Fibroblast of the aortic adventitia (primary cell): ENCODE measurements at places on chromosomes 12 and 14. TPM values are rescaled to one million over a fixed set of nuclear protein-coding genes. Genes with fewer than 3 reads are reported as not detected.
A peak's percentile ranks its signal among the peaks of the same experiment; 100 is the strongest.

- no peak for DNase-seq
These were observed 23.8 kb upstream of the SMCO2 start for GRCh38 chr12:27422697-27423096.

DNA sequence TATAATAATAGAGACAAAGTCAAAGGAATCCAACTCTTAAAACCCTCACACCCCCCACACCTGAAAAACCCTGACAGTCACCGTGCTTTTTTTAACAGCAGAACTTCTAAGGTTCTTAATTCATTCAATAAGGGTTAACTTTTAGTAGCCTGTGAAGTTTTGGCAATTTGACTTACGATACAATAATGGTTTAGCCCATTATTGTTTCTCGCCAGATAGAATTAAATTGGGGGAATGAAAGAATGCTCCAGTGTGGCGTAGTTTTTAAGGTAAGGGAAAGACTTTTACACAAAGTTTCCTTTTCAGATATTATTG lies 604 bp upstream of the MAGOHB start:
- no peak for DNase-seq

DNA sequence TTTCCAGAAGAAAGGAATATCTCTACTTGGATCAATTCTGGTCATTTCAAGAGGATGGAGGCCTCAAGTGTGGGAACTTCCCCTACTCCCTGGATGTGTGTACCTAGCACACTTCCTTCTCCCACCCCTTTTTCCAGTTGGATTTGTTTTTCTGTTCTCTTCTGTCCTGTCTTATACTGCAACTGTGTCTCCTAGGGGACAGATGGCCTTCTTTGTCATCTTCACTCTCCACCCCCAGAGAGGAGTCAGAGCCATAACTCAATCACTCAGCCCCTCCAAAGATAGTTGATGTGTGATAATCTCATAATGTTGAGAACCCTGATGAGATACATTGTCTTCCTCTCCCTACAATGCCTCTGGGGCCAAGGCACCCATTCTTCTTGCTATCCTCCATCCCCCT lies 2.1 kb upstream of the DTX3 start:
- no peak for DNase-seq

- DNase-seq: peak; percentile 36
These were observed 857 bp downstream of the ETNK1 start for GRCh38 chr12:22625762-22626294.

- no peak for DNase-seq
These were observed 254.6 kb downstream of the SOX5 start for GRCh38 chr12:23694920-23695319.

DNA sequence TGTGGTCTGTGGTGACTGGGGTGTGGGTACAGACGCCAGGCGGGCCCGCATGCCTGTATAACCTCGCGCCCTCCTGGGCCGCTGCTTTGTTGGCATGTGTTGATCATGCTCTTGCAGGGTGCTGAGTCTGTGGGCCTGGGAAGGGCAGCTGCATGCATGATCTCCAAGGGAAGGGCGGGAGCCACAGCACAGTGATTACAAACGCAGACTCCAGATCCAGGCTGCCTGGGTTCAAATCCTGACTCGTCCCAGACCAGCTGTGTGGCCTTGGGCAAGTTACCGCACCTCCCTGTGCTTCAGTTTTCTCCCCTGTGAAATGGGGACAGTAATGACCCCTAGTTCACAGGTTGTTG lies 24.0 kb downstream of the ADGRD1 start:
- no peak for DNase-seq

- no peak for DNase-seq
These were observed 52.7 kb downstream of the CCDC85C start for GRCh38 chr14:99551034-99551922.

DNA sequence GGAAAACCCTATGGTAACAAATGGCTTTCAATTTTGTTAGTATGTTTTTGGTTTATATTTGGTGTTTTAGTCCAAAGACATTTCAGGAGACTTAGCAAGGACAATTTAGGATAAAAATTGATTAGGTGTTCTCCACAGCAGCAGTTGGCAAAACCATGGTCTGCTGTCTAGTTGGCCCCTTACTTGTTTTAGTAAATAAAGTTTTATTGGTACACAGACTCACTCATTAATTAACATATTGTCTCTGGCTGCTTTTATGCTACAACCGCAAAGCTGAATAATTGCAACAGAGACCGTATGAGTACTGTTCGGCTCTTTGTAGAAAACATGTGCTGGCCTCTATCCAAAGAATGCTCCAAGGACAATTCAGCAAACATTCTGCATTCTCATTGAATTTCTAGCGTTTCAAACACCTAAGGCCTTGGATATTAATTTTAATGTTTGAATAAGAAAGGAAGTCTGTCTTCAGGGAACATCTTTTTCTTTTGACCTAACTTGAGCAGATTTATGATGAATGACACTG lies 77.7 kb downstream of the CCDC92 start:
- DNase-seq: no peak

DNA sequence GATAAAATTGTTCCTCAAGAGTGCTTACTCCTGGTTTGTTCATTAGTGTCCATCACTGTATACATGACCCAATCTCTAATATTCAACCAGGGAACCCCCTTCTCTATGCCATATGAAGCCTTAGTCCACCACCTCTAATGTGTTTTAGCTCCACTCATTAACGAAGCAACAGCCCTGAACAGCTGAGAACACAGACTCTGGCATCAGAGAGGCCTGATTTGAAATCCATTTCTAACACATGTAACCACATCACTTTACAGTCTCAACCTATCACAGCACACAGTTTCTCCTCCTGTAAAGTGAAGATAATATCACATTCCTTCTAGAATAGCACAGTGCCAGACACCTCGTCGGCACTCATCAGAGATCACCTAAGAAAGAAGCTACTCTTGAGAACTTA lies 64.3 kb downstream of the C2CD5 start:
- no peak for DNase-seq

GRCh38 chr12:94545935-94546771 lies 86.5 kb upstream of the CEP83 start:
- DNase-seq: peak; percentile 81

DNA sequence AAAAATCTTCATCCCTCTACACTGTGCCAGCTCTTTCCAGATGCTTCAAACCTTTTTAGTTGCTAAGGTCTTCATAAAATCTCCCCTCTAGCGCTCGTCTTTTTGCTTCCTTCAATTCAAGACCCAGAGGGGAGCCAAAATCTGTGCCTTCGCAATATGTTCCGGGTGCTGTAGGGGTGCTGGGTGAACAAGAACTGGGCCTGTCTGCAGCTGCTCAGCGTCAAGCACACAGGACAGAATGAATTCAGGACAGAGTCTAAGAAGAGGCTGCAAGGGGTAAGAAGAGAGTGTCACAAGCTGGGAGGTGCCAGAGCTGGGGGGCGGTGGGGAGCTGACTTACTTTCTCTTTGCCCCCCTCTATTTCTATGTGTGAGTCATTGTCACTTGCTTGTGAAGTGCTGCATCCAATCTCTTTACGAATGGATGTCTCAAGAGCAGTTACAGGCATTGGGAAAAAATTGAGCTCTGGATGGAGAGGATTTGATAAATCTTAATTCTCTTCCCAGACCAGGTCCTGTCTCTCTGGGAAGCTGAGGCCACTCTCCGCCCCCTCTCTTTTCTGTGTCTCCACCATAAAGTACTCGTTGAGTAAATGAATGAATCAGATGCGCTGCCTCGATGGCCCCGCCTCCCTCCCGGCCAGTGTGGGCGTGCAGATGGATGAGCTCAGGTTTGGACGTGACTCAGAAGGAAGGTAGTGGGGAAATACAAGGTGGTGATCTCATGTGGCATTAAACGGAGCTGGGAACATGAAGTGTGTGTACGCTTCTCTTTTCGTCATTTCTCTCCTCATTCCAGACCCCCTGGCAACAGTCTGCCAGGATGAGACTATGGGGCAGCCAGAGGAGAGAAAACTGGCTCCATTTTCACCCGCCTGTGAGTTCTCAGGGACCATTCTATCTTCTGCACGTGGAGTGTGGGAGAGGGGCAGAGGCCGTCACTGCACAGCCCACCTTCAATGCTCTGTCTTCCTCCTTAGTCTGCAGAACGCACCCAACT lies 91.3 kb downstream of the TSPAN9 start:
- peak; percentile 60 for DNase-seq

DNA sequence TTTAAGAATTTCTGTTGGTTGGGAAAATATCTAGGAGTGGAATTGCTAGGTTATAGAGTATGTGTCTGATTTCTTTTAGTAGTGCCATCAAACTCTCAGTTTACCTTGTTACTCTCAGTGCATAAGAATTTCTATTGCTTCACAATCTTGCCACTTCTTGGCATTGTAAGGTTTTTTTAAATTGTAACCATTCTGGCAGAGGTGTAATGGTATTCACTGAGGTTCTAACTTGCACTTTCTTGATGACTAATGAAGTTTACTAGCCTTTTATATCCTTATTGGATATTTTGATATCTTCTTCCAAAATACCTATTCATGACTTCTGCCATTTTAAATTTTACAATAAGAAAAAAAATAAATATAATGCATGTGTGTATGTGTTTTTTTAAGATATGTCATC lies 478.0 kb downstream of the NAV3 start:
- no peak for DNase-seq

DNA sequence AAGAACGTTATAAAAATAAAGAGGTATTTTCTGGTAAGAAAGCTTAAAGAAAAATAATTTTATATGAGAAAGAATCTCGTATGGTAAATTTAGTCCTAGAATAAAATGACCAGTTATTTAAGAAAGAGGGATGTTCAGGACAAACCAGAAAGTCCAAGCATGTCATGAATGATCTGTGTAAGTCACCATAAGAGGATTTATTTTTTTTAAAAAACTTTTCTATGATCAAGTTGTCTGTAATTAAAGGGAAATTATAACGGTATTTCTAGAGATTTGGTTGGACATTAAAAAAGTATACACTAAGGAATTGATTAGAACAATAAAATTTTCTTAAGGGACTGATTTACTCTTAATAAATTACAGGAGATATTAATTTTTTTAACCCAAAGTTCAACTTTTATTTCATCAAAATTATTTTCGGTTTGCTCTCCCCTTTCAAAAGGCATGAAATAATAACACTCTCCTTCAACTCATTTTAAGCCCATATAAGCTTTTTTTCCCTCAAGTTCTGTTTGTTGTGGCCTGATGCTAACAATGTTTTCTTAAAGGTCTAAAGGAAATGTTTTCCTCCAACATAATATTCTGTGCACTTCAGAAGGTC lies 49.9 kb upstream of the CPSF6 start:
- no peak for DNase-seq

GRCh38 chr14:59629444-59630287 lies 53.1 kb upstream of the CCDC175 start:
- no peak for DNase-seq

GRCh38 chr14:53316504-53316903 lies 163.4 kb upstream of the DDHD1 start:
- DNase-seq: peak; percentile 42

GRCh38 chr12:121626853-121627640 lies 717 bp downstream of the ORAI1 start:
- DNase-seq: peak; percentile 57

GRCh38 chr14:104680806-104681688 lies 8.4 kb upstream of the INF2 start:
- peak; percentile 75 for DNase-seq

DNA sequence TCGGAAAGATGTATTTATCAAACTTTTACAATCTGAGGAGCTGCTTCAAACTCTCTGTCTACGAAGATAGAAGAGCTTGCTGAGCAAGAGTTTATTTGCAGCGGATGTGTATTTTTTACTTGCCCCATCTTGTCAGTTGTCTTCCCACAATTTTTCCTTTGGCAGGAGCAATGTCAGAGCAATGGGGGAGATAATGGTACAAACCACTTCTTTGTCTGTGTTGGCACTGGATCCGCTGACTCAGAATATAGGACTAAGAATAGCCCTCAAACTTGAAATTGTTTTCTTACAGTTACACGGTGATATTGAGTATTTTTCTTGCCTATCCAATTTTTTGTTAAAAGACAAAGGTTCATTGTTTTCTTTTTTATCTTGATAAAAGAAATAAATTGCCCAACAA lies 27.6 kb downstream of the HELB start:
- peak; percentile 61 for DNase-seq

DNA sequence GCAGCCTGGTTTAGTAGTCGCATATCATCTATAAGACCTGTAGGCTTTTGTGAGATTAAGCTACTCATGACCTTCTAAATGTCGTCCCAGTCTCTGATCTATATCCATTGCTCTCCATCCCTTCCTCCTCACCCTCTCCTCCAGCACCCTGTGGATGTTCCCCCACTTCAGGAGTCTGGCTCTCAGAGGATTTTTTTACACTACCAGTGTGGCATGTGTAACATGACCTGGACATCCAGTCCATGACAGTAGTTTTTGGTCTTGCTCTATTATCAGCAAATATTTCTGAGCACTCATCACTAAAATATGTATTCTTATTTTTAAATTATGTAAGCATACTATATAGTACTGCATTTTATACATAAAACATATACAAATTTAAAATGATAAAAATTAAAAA lies 142.1 kb downstream of the DYRK2 start:
- DNase-seq: no peak

The KRT74 gene
- not detected in 2 replicates for total RNA-seq

The OTX2 gene
- total RNA-seq: not detected in 2 replicates

The NAV3 gene
- 83.1 and 121 TPM in 2 replicates for total RNA-seq

The RACGAP1 gene
- 18.6 and 88.1 TPM in 2 replicates for total RNA-seq

The FKBP11 gene
- total RNA-seq: 4.8 and 23.8 TPM in 2 replicates

The INHBC gene
- total RNA-seq: not detected in 2 replicates

The PROX2 gene
- total RNA-seq: not detected in 2 replicates

The CCDC184 gene
- total RNA-seq: 0.63 and 1.1 TPM in 2 replicates

The GPR84 gene
- total RNA-seq: not detected in 2 replicates

The RHOJ gene
- total RNA-seq: 7.4 and 13.5 TPM in 2 replicates

The STAC3 gene
- 0.90 and 3.8 TPM in 2 replicates for total RNA-seq

The TDP1 gene
- 6.1 and 28.7 TPM in 2 replicates for total RNA-seq
